Stimulated activated CD8-positive, alpha-beta memory T cell treated with anti-CD3 and anti-CD28 coated beads, Interleukin-7, amount 100 ng/mL, for 24 hours (primary cell): ENCODE measurements at places on chromosomes 13 and 19.

GRCh38 chr13:35979361-35979951, 151.7 kb downstream of the DCLK1 start:
- DNase-seq, result no peak

- no peak for DNase-seq
These were observed 4.1 kb downstream of the SLC10A2 start for GRCh38 chr13:103062079-103062478.

DNA sequence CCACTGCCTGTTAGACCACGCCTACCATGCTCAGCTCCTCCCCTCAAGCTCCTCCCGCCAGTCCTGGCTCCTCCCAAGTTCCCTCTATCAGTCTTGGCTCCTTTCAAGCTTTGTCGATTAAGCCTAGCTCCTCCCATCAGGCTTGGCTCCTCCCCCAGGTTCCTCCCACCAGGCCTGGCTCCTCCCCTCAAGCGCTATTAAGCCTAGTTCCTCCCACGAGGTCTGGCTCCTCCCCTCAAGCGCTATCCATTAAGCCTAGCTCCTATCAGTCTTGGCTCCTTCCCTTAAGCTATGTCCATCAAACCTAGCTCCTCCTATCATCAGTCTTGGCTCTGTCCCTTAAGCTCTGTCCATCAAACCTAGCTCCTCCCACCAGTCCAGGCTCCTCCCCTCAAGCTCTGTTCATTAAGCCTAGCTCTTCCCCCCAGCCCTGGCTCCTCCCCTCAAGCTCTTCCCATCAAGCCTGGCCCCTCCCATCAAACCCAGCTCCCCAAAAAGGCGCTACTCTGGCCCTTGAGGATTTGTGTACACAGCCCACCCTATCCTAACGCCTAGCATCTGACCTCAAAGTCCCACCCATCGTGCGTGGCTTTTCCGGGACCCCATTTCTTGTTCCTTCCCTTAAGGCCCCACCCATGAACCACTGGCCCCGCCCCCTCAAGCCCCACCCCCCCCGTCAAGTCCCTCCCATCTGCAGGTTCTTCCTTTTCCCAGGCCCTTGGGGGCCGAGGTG, 10.0 kb downstream of the CAMSAP3 start:
- no peak for DNase-seq

- no peak for DNase-seq
These were observed 170.9 kb downstream of the LACC1 start for GRCh38 chr13:44050450-44051063.

GRCh38 chr19:50570997-50571396, 2.8 kb upstream of the LRRC4B start:
- DNase-seq, result no peak

- no peak for DNase-seq
These were observed 47.0 kb downstream of the PCDH9 start for GRCh38 chr13:67183151-67183550.

GRCh38 chr19:17762505-17763229, 11.4 kb downstream of the FCHO1 start:
- no peak for DNase-seq

DNA sequence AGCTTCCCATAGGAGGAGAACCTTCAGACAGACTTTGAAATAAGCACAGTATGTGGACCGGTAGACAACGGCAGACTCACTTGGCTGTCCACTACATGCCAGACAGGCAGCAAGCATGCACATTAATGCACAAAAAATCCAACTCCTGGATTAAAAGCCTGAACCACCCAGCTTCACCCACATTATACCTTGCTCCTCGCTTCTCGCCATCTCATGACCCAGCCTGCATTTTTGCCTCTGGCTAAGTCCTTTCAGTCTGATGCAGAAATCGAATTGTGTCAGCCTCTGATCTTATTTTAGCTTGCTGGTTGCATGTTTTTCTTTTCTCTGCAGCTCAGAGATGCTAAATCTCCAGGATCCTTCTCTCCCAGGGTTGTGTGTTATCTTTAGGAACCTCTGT, 358.7 kb downstream of the RFC3 start:
- DNase-seq, result no peak

DNA sequence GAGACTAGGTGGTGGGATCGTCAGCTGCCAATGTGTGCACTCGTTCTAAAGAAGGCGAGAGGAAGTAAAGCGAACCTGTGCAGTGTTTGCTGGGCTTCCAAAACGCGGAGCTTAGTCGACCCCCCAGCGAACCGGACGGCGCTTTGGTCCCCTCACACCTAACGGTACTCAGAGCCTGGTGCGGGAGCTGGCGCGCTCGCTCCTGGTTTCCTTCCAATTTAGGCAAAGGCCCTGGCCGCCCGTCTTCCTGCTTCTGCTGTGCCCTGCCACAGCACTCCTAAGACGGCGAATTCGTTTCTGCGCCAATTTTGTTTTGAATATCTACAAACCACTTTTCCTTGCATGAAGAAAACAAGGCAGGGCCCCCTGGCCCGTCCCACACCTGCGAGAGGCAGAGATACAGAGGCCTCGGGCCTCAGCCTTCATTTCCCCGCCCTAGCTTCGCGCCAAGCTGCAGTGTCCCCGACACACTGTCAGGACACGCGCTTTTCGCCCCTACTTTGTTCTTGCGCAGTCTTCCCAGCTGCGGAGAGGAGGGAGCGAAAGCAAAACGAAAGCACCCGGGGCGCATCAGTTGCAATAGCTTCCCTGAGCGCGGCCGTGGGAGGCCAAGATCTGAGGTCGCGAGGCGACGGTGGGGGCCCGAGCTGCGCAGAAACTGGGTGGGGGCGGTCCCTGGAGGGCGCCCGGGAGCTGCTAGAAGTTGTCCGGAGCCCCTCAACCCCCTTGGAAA, 111.9 kb downstream of the KCNRG start:
- DNase-seq, result no peak

DNA sequence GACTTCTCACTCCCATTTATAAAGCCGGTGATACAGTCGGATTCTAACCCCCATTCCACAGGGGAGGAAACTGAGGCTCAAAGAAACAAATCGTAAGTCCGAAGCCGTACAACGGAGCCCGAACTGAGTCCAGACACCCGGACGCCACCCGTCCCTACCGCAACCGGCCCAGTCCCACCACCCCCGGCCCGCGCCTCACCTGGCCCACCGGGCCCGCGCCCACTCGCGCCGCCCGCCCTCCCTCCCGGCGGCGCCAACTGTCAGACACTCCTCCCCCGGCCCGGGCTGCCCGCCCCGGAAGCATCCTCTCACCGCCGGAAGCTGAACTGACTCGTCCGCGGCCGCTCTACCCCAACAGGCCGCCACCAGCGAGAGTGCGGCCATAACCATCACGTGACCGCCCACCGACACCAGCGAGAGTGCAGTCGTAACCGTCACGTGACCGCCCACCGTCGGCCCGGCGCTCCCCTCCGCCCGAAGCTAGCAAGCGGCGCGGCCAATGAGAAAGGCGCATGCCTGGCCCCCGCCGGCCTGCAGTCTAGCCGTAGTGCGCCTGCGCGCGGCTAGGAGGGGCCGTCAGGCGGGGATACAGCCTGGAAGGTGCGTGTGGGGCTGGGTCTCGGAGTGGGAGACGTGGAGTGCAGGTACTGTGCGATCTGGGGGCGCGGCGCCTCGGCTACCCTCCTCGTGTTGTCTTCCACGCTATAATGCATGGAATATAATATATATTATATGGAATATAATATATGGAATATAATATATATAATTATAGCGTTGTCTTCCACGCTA, at the start of the genes C19orf47 and PLD3:
TSS of gene C19orf47 (minus strand) at position 273 of the 789 bp plus-strand sequence. CDS start 6,540 bp downstream, outside the sequence.
TSS of gene PLD3 (plus strand) at position 571 of the 789 bp plus-strand sequence. CDS start 17,789 bp downstream, outside the sequence.
- DNase-seq, result peak; percentile 92

DNA sequence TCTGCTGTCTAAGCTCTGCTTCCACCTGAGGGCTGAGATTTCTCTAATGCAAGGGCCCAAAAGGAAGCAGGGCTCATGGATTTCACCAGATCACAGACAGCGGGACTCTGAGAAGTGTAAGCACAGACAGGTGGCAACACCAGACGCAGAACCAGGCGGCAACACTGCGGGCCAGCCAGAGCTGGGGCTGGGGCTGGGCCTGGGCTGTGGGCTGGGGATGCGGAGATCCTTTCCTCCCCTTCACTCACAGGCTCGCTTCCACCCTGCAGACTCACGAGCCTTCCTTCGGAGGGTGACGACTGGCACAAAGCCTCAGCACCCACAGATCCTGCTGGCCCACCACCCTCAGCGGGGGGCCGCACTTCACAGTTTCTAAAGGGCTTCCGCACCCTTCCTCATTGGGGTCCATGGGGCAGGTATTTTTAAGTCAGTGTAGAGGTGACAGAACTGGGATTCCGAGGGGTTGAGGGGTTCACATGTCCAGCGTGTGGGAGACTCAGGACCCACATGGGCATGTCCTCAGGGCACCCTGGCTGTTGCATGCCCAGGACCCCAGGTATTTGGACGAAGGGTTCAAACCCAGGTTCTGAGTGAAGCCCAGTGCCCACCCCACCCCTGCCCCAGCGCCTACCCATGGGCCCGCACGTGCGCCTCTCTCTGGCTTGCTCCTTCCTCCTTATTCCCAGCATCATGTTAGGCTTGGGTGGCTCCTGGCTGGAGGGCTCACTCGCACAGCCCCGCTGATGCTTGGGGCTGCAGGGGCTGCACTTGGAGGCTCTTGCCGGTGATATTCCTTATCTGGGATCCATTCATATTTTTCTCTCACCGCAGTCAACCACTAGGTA, 137.3 kb upstream of the GPR12 start:
- DNase-seq, result no peak

GRCh38 chr13:99378985-99379733, 72.0 kb upstream of the GPR183 start:
- no peak for DNase-seq

- no peak for DNase-seq
These were observed 133.0 kb downstream of the SIPA1L3 start for GRCh38 chr19:38039966-38040365.

DNA sequence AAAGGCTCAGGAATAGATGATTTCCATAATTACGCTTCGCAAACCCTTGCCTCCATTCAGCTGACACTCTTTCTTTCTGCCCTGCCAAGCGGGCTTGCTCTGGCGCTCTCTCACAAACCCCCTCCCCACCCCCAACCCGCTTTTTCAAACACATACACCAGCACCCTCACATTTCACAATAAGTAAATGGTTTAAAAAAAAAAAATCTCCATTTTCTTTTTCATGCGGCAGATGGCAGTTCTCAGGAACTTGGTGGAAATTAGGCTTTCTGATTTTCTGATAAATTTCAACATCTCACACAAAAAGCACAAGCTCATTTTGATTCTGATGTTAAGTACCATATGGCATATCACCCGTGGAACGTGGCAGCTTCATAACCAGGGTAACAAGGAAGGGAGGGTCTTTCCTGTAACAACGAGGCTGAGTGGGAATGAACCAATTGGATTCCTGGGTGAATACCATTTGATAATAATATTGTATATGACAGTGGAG, 43.8 kb downstream of the C13orf42 start:
- DNase-seq, result no peak

GRCh38 chr19:41705393-41706174, 2.8 kb upstream of the CEACAM5 start:
- DNase-seq, result no peak

GRCh38 chr13:46345398-46345797, 41.7 kb downstream of the RUBCNL start:
- DNase-seq, result no peak

DNA sequence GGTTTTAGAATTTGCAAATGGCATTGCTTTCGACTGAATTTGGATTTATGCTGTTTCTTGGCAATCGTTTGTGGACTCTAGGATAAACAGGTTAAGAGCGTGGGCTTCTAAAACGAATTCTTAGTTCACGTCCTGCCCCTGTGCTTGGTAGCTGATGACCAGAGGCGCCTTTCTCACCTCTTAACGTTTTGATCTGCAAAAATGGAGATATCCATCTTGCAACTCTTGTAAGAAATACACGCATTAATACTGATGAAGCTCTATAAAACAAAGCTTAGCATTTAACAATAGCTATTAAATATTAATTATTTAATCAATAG, 580 bp upstream of the KATNAL1 start:
- DNase-seq, result no peak

DNA sequence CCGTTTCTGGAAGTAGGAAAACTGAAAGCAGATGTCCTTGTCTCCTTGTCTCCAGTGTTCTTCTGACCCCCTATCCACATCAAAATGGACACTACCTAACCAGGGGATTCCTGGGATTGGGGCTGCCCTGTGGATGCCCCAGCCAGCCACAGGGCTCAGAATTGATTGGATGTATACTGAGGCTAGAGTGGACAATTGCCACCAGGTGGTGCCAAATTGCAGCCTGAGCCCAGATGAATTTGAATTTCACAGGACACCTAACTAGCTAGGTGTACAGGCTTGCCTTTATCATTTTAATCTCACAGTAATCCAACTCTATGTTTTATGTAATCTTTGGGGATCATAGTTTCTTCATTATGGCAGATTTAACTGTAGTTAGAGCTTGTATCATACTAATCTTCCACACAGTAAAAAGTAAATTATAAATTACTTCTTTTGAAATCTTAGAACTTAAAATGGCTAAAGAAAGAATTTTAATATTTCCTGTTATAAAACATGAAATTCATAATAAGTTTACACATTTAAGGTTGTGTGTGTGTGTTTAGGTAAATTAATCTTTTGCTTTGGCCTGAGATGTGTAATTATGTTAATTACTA, 58.0 kb downstream of the PIBF1 start:
- DNase-seq, result no peak

DNA sequence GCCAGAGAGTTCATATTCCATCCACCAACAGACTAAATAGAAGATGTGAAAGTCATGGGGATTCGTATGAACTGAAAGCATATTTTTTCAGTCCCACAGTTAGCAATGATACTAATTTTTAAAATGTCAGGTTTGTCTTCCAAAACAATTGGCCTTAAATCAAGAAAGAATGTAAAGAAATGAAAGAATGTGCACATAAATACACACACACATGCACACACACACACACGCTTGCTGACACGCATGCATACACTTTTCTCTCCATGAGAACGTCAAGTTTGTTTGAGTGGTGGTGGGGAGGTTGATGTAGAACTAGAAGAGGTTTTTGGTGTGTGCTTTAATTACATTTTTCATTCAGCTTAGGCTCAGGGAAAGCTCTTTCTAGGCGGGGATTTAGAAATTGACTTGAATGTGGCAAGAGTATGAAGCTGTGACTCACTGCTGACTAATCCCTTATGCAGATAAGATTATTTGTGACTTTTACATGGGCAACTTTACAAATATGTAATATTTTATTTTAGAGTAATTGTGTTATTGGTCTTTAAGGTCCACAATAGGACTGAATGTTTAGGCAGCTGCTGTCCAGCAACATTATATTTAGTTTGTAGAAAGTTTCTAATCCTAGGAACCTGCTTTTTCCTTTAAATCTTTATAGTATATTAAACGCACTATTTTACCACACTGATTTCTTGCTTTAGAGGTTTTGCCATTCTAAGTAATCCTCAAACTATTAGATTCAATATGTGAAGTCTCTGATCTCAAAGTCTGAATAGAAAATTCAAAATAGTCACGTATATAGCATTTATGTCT, 18.8 kb downstream of the FLT1 start:
- DNase-seq, result no peak

DNA sequence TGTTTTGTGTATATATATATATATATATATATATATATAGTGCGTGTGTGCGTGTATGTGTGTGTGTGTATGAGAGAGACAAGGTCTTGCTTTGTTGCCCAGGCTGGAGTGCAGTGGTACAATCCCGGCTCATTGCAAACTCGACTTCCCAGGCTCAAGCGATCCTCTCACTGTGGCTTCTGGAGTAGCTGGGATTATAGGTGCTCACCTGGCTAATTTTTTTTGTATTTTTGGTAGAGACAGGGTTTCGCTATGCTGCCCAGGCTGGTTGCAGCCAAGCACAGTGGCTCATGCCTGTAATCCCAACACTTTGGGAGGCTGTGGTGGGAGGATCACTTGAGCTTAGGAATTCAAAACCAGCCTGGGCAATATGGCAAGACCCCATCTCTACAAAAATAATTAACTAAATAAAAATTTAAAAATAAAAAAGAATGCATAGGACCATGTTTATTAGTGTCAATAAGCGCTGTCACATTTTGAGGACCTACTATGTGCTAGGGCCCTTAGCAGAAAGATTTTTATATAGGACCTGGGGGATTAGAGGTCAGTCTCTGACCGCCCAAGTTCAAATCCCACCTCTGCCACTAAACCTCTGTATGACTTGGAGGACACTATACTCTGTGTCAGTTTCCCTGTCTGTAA, 1.8 kb downstream of the PVR start:
- no peak for DNase-seq
